Diencephalon (tissue), 1 donor: ENCODE measurements at places on chromosomes 13 and 19. TPM values are rescaled to one million over a fixed set of nuclear protein-coding genes. Genes with fewer than 3 reads are reported as not detected.

ZNF235 gene
- 14.3 TPM for total RNA-seq

ZIC5 gene
- total RNA-seq = 8.8 TPM

SPACA4 gene
- total RNA-seq = not detected

PSG7 gene
- not detected for total RNA-seq
